IPS DF 6.9 (cell line): ENCODE measurements at places on chromosomes 2 and 18.

- DNase-seq: no peak
These were observed 5.3 kb upstream of the G6PC2 start for GRCh38 chr2:168895771-168896170.

DNA sequence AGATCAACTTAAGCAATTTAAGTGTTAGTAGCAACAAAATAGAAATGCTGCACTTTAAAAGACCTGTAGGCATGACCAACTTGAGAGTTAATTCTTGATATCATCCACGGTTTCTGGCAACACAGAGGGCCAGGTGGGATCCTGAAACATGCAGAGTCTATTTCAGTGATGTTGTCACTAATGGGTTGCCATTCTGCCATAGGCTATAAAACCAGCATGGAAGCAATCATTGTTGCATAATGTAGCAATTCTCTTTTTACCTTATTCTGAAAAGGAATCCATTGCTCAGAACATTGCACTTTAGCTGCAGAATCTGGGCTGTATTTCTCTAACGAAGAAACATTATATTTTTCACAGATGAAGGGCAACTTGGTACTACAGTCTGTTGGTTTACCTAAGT, 53.9 kb upstream of the CD302 start:
- no peak for DNase-seq

GRCh38 chr2:201644001-201644400, 698 bp upstream of the TMEM237 start:
- DNase-seq: no peak

DNA sequence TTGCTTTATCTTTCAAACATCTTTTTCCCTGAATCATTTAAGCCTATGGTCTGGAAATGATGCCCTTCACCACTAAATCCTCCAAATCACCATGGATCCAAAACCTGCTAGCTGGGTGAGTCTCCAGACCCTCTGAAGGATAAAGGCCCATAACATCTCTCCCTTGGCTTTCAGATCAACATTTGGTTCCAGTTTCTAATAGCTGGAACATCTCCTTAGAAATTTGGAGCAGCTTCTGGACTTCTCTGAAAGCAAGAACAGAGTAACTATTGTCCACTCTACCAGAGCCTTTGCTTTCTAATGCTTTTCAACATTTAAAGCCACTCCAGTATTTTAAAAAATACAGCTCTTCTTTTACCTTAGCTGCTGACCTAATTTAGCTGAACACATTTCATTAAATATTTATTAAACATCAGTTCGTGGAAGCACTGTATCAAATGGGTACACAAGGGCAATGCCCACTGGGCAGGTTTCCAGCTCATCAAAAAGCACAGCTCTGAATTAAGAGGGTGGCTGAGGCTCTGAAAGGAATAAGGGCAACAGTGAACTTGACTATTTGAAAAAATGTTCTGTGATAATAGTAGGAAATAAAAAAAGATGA, 75.3 kb downstream of the GALNT3 start:
- no peak for DNase-seq
